ENCODE measurements at places on chromosomes 4 and X.

- DNase-seq, result no peak
Observed at GRCh38 chr4:105116616-105117319, 29.9 kb upstream of the TET2 start.

DNA sequence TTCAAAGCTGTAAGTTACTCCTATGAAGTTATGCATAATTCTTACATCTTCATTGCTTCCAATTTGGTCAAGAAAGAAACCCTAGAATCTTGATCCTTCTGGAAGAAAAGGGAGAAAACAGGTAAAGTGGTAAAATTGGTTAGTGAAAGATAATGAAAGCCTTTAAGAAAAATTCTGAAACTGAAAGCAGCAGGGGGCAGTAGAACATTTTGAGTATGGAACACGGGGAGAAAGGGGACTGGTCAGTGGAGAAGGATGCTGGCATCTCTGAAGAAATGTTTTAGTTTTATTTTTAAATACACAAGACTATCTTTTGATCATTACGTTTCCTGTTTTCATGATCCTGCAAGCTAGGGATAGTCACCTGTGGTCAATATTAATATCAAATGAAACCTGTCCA, 54.3 kb downstream of the SLIT2 start:
- no peak for DNase-seq

GRCh38 chrX:154751669-154752271, 893 bp upstream of the GAB3 start:
- no peak for DNase-seq

DNA sequence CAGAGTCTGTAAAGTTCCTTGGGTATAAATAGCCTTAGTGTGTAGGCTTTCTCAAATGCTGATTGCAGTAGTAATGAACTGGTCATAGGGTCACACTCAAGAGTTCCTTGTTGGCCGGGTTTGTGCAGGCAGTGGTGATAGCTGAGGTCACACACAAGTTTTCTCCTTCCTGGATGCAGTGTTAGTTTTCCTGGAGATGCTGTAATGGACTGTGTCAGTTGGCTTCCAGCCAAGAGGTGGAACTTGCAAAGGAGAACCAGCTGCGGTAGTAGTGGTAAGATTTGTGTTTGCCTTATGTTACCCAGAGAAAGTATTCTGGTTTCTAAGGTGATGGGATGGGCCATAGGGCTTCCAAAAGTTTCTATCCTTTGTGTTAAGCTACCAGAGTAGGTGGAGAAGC, 409.8 kb upstream of the FRG1 start:
- DNase-seq, result no peak

GRCh38 chrX:137052643-137053235, 18.9 kb upstream of the GPR101 start:
- DNase-seq, result no peak

- no peak for DNase-seq
Observed at GRCh38 chr4:156169011-156169410, 215.3 kb upstream of the CTSO start.

GRCh38 chrX:133005042-133005441, 46.6 kb upstream of the HS6ST2 start:
- no peak for DNase-seq

- DNase-seq, result no peak
Observed at GRCh38 chrX:38103857-38104812, 97.8 kb downstream of the SYTL5 start.

DNA sequence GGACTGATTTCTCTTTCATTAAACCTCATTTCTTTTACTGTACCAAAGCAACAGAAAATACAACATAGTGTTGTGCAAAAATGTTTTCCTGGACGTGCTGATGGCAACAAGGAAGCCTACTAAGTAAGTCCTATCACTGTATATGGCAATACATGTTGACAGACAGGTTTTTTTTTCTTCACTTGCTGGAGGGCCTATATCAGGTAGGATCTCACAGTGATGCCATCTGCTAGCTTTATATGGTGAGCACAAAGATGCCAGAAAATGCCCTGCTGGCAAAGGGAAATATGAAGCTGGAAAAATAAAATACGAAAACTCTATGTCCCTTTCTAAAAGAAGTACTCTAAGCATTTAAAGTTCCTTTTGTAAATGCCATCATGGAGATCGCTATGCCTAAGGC, 119.0 kb upstream of the PDLIM3 start:
- no peak for DNase-seq

DNA sequence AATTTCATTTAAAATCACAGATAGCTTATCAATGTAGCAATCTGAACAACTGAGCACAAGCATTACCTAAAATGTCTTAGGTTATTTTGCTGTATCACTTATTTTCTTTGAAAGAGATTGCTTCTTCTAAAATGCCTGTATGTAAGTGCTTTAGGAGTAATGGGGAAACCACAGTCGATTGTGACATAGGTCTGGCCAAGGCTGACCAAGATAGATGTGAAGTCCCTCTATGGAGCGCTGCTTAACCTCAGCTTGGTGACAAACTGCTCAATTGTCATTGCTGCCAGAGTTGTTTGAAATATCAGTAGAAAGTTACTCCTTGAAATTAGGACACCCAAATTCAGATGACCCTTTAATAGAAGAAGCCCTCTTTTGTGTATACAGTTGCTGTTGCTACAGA, 401.9 kb upstream of the NDST4 start:
- DNase-seq, result no peak

DNA sequence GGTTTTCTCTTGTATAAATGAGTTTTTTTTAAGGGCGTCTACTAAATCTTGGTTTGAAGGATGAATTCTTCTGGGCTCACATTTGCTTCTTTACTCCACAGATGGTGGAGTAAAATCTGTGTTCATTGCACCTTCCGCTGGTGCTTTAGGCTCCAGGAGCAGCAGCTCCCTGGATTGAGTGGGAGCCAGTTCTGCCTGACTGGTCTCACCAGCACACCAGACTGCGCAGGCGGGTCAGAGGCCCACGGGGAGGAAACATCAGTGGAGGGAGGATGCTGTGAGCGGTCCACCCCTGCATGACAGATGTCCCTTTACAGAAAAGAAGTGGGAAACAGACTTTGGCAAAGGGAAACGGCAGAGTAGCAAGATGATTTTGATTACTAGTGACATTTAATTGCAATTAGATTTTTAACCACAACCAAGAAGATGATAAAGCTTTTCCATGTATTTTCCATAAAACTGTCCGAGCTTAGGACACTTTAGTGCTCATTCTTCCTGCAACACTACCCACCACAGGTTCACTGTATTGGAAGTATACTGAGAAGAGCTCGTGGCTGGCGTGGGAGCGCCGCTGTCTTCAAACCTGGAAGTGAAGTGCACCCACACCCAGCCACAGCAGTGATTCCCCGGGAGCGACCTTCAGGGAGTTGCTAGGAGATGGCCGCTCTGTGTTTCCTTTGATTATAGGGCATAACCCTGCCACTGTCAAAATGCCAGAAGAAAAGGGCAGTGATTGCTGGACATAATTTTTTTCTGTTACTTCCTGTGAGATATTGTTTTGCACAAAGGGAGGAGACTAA, 95.2 kb downstream of the SORBS2 start:
- DNase-seq, result no peak

GRCh38 chr4:150593996-150594395, 12.0 kb downstream of the MAB21L2 start:
- no peak for DNase-seq

All from mesothelial cell of epicardium (in vitro differentiated cells).